ENCODE measurements at places on chromosomes 12 and 14. TPM values are rescaled to one million over a fixed set of nuclear protein-coding genes. Genes with fewer than 3 reads are reported as not detected.

ARF3 gene
- total RNA-seq = 164 TPM

MMP17 gene
- total RNA-seq = 10.1 TPM

PRH2 gene
- total RNA-seq = not detected

THAP2 gene
- 3.3 TPM for total RNA-seq

TEAD4 gene
- 45.7 TPM for total RNA-seq

FOXN3 gene
- total RNA-seq = 3.5 TPM

SERPINA5 gene
- 0.20 TPM for total RNA-seq

TIMELESS gene
- total RNA-seq = 37.5 TPM

INF2 gene
- total RNA-seq = 81.9 TPM

Measured in A549 treated with GW870086 at 1 μM for 4 hours (cell line).